Dermis blood vessel endothelial cell (primary cell): ENCODE measurements at places on chromosomes 16 and 17.
A peak's percentile ranks its signal among the peaks of the same experiment; 100 is the strongest.

DNA sequence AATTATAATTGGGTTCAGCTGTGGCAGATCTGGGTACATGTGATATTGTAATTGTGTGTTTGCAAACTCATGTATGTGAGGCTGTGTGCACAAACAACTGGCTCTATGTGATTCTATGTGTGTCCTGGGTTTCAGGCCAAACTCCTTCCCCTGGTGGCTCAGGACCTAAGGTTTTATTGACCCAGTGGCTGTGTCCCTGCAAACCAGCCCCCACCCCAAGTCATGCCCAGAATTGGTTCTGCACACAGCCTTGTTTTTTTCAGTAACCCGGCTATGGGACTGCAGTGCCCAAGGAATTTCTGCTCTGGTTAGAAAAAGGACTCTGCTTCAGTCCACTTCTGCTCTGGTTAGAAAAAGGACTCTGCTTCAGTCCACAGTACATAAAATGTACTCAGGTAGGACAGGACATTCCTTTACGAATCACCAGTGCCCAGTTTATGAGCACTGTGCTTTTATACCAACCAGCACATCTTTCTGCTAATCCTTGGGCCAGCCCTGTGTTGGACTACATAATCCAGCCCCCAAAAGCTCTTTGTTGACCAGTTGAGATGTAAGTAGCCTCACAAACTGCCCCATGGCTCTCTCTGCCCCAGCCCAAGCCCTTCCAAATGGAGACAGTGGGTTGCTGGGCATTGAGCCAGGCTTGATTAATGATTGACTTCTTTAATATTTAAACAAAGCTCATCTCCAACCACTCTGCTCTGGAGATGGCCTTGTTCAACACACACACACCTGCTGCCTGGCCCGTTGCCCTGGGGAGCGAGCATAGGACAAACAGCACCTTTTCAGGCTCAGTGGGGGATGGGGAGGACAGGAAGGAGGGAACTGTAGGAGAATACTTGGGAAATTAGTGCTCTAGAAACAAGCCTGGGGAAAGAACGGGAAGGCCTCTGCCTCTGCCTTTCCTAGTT, 2.9 kb upstream of the KCNH6 start:
- DNase-seq, result no peak

DNA sequence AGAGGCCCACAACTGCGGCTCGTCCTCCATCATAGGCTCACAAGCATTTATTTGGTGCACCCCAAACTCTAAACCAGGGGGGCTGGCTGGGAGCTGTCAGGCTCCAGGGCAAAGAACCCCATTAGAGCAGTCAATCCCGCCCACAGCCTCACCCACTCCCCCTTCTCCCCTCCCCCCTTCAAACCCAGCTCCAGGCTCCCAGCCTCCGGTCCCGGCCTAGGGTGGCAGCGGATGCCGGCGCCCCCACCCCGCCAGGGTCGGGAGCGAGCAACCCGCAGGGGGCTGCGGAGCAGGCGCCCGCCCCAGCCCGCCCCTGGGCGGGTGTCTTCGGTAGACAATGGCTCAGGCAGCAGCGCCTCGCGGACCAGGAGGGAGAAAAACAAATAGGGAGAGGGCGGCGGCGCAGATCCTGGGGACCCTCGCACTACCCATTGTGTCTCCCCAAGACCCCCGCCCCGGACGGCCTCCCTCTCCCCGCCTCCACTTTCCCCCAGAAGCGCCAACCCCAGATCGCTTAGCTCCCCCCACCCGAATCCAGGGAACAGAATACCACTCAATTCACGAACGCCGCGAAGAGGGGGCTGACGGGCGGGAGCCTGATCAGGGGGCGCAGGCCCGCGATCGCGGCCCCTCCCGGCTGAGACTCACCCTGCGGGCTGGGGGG, 572 bp downstream of the FAM171A2 start:
- DNase-seq, result peak; percentile 27

- DNase-seq, result peak; percentile 35
Measured at GRCh38 chr16:89815639-89816348, 653 bp downstream of the FANCA start.

DNA sequence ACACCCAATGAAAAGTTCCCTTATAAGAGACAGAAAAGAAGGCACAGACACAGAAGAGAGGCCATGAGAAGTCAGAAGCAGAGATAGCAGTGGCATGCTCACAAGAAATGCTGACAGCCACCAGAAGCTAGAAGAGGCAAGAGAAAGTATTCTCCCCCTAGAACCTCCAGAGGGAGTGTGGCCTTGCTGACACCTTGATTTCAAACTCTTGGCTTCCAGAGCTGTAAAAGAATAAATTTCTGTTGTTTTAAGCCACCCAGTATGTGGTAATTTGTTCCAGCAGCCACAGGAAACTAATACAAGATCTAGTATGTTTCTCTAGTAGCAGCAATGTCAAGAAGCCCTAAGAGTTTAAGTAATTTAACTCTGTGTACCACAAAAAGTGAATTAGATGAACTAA, 87.2 kb upstream of the NOG start:
- DNase-seq, result no peak

GRCh38 chr17:44176257-44176656, 5.8 kb downstream of the ASB16 start:
- no peak for DNase-seq

- peak; percentile 89 for DNase-seq
Measured at GRCh38 chr17:37490638-37491614, 1.2 kb downstream of the DUSP14 start.

GRCh38 chr16:28130099-28131088, 66.9 kb upstream of the GSG1L start:
- peak; percentile 17 for DNase-seq

DNA sequence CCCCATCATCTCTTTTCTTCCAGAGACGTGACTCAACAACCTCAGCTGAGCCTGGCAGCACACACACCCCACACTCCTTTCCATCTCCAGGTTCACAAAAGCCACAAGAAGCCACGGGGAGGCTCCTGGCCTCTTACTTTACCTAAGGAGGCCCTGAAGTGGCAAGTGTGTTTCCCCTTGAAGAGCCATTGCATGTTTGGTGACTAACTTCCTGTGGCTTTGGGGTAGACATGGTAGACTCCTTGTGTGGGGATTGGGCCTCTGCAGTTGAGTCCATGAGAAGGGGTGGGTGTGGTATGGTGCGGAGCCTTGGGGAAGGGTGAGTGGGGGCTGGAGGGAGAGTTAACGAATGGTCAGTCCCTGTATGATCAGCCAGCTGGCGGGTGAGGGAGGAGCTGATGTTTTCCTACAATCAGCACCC, 24.2 kb downstream of the SAP30BP start:
- DNase-seq, result peak; percentile 41

DNA sequence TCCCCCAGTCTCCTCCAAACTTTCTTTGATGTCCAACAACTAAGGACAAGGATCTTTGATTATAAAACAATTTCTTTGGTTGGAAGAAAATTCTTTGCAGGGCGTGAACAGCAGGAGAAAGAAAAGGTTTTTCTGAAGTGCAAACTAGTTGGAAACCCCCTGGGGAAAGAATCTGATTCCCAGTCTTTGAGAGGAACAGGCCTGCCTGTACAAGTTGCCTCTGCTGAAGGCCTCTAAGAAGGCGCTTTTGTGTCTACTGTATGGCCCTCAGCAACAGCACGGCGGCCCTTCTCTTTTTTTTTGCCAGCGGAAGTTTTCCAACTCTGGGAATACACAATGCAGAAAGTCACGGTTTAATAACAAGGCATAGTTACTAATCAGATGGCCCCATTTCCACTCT, 14.0 kb downstream of the RNF43 start:
- no peak for DNase-seq

- no peak for DNase-seq
Measured at GRCh38 chr17:57299176-57299575, 42.9 kb downstream of the MSI2 start.

DNA sequence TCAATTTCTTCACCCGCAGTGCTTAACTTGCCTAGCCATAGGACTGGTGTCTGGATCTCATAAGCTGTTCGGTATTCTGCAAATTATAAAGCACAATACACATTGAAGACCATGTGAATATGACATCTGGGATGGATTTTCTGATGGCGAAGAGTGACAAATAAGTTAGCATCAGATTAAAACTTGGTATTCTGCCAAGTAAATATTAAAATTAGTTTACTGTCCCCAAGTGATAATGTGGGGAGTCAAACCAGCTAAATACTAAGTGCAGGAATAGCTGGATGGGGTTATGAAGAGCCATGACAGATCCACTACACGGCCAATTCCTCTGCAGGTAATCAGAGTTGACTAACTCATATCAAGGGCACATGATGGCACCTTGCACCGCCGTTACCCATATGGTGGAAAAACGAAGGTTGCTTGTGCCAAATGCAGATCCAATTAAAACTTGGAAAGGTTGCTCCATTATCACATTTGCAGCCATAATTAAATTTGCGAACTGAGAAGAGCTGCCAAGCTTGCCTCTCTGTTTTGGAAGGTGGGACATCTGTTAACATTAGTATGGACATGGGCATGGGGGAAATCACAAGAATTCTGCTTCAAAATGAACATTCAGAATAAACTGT, 114.9 kb upstream of the TOM1L1 start:
- DNase-seq, result no peak

DNA sequence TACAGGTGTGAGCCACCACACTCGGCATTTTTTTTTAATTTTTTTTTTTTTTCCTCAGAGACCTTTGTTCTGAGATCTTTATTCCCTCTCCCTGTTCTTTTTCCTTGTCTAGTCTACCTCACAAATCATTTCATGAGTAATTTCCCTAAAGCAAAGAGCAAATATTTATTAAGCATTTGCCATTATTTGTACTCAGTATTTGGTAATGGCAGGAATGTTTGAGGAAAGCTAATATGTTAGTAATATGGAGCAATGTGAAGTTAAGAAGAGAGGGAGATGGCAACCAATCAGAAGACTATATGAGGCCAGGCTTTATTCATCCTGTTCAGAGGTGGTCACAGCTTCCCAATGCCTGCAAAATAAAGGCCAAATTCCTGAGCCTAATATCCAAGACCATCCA, 13.3 kb downstream of the CENPV start:
- DNase-seq, result no peak

DNA sequence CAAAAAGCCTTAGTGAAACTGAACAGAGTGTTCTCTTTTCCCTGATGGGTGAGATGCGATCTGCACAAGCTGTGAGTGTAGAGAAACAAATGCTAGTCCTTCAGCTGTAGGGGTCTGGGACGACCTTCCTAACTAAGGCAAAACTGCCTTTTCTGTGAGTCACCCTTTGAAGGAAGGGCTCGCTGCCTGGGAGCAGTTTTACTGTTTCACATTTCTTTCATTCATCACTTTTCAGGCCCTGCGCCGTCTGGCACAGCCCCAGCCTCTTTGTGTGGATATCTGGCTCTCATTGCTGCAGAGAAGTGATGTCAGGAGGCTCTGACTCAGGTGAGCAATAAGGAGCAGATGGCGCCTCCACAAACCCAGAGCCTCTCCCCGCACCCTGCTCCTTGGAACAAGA, 57.4 kb downstream of the HS3ST3A1 start:
- no peak for DNase-seq

GRCh38 chr16:79154086-79154485, 446.5 kb downstream of the MAF start:
- DNase-seq, result no peak

GRCh38 chr17:17942846-17943245, 29.4 kb downstream of the TOM1L2 start:
- DNase-seq, result peak; percentile 50

DNA sequence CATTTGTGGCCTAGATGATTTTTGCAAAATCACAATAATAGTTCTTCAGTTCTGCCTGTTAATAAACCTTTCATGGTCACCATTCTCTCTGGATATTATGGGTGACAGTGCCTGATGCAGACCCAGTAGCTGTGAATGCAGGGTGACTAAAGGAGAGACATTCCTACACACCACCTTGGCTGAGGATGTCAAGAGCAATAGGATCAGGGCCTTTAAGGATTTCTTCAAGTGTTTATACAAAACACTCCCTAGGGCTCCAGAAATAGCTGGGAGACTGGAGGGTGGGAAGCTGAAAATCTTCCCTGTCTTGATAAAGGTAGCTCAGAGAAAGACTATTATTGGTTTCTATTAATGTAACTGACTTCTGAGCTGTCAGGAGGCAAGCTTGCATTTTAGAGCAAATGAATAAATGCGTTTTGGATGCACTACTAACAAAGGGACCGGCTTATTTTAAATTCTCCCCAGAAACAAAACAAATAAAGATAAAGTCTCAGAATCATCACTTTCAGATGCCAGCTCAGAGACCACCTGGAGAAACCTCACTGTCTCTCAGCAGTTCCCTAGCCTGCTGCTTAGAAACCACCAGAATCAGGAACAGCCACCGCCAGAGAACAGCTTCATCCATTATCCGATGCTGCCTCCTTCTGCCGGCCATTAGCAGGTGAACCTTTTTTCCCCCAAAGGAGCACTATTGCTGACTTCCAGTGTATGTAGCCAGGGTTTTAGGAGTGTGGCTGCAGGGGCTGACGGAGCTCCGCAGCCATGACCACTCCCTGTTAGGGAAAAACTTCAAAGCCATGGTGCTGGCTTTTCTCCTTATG, 171.4 kb upstream of the DYNLRB2 start:
- peak; percentile 7 for DNase-seq

GRCh38 chr17:73192894-73193701, at the start of gene COG1:
Gene COG1 (plus strand): TSS chr17:73193055. CDS start chr17:73193070, 15 bp downstream.
- DNase-seq, result peak; percentile 93

DNA sequence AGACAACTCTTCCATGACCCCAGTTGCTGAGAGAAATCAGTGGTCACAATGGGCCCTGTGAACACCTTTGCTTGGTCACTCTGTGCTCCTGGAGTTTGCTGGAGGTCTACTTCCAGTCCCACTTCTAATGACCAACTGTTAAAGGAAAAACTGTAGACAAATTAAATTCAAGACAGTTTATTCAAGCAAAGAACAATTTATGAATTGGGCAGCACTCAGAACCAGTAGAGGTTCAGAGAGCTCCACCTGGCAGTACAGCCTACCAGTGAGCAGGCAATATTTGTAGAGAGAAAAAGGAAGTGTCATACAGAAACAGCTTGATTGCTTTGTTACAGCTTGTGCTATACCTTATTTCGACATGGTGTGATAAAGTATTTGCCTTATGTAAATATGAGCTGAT, 116.5 kb downstream of the HS3ST3B1 start:
- DNase-seq, result no peak

DNA sequence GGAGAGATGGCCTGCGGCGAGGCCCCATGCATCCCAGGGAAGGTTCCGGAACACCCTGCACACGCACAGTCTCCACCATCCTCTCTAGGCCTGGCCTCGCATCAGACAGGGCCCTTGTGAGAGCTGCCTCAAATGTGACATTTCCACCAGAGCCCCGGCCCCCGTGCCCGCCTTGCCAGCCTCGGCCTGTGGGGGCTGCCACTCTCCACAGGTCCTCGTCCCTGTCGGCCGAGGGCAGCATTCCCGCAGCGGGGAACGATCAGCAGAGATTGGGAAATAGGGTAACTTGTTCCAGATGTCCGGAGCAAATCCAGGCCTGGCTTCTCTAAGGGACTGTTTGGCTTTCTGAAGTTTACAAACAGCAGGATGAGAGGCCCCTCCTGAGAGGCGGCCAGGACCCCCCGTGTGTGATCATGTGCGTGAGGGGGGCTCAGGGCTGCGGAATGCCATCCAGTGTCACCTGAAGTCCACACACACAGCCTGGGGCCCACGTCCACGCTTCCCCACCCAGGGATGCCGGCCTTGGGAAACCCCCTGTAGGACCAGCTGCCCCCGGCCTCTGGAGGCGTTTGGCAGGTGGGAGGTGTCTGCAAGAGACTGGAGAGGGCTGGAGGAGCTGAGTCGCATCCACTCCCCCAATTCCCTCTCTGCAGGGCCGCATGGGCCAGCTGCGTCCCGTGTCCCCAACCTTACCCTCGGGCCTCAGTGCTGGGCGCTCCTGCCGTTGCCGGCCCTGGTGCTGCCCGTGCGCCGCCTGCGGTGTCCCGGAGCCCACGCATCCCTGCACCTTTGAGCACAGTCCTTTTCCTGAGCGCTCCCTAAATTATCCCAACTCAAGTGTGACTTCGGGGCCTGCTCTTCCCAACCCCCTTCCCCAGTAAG, 70.4 kb downstream of the ZDHHC7 start:
- DNase-seq, result no peak
